ENCODE measurements at places on chromosomes 6 and 20.
A peak's percentile ranks its signal among the peaks of the same experiment; 100 is the strongest.

DNA sequence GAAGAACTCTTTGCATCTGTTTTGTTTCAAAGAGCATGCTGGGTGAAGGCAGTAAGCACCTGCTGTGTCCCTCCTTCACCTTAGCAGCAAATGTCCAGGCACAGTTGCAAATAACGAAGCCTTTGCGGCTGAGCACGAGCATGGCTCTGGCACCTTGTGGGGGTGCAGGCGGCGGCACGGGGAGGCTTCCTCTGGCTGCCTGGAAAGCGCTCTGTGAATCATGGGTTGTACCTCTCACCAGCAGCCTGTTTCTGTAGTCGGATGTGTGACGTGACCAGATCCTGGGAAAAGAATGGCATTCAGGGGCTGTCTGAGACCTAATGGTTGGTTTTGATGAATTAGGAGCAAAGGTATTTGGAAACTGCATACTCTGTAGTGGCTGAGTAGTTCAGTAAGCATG lies 144.8 kb downstream of the DTNBP1 start:
- DNase-seq = no peak

GRCh38 chr6:139732451-139732850 lies 358.0 kb upstream of the CITED2 start:
- no peak for DNase-seq

DNA sequence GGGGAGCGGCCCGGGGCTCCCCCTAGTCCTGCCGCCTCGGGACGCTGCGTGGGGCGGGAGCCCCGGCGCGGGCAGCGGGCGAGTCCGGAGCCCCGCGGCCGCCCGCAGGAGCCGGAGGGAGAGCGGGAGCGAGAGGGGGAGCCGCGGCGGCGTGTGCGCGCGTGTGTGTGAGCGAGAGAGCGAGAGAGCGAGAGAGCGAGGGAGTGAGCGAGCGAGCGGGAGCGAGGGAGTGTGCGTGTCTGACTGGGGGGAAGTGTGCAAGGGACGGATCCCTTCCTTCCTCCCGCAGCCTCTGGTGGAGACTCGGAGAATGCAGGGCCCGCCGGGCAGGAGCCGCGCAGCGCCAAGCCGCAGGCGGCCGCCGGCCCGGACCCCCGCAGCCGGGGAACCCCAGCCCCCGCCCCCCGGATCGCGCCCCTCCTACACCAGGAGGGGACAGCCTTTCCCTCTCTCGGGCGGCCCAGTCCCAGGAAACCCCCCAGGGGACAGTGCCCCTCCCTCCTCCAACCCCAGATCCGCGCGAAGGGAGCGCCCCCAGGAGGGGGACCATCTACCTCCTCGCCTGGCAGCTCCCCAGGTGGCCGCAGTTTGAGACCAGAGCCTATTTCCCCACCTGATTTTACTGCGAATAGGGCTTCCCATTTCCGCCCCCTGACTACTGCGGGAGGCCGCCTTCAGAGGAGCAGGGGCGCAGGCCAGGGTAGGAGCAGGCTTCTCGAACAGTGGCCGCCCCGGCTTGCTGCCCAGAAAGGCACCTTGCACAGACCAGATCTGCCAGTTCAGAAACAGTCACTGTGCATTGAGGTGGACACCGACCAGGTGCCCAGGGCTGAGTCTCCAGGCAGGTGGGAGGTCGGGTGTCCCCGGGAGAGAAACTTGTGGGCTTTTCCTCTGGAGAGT lies at the start of gene CDH22:
CDH22 (minus strand) TSS at position 241 of the 900 bp plus-strand sequence. CDS start 57,204 bp downstream, outside the sequence.
- DNase-seq = no peak

- no peak for DNase-seq
These were observed 1159.1 kb upstream of the CITED2 start for GRCh38 chr6:140533526-140533925.

DNA sequence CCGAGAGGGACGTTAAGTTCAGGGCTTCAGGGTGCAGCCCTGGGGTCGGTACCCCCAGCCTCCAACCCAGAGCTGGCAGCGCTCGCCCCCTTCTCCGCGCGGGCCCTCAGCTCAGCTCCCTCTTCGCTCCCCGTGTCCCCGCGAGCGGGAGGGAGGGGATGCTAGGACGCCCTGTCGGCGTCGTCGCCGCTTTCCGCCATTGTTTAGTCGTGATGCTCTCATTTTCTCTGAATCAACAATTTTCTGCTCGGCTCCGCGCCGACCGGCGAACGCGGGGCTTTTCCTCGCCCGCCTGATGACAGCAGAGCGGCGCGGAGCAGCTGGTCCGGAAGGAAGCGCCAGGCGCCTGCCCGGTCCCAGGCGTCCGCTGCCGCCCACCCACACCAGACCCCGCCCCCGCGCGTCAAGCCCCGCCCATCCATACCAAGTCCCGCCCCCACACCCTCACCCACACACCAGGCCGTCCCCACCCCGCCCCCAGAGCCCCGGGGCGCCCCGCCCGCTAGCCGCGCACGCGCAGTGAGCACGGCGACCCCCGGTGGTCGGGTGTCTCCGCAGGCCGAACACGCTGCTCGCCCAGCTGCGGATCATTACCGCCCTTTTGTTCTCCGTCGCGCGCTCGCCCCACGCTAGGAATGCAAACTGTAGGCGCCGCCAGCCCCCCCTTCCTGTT lies 50.1 kb upstream of the SLC32A1 start:
- peak; percentile 39 for DNase-seq

- no peak for DNase-seq
These were observed 66.7 kb downstream of the VEGFA start for GRCh38 chr6:43836507-43837240.

DNA sequence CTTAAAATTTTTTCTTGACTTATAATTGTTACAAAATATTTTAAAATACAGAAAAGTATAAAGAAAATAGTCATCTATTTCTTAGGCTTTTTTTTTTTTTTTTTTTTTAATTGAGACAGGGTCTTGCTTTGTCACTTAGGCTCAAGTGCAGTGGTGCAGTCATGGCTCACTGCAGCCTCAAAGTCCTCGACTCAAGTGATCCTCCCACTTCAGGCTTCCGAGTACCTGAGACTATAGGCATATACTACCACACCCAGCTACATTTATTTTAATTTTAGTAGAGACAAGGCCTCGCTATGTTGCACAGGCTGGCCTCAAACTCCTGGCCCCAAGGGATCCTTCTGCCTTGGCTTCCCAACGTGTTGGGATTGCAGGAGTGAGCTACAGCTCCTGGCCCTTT lies 5.3 kb upstream of the ACAT2 start:
- DNase-seq = no peak

DNA sequence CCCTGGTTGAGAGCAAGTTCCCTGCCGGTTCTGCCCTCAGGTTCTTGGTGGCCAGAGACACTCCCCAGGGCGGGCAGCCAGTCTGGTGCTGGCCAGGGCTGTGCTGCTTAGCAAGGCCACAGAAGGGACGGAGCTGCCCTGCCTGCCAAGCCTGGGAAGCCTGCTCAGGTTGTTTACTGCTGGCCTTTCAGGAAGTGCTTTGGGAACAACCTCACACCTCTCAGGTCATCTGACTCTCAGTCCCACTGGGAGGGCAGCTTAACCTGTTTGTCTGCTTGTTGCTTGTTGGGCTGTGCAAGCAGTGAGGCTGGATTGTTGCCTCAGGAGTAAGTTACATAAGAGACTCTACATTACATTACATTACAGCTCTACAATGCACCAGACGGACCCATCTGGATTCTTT lies 75.8 kb upstream of the AFDN start:
- DNase-seq = no peak

GRCh38 chr6:142907544-142907943 lies 37.4 kb downstream of the HIVEP2 start:
- DNase-seq = no peak

GRCh38 chr6:150256618-150257272 lies 112.1 kb upstream of the IYD start:
- no peak for DNase-seq

DNA sequence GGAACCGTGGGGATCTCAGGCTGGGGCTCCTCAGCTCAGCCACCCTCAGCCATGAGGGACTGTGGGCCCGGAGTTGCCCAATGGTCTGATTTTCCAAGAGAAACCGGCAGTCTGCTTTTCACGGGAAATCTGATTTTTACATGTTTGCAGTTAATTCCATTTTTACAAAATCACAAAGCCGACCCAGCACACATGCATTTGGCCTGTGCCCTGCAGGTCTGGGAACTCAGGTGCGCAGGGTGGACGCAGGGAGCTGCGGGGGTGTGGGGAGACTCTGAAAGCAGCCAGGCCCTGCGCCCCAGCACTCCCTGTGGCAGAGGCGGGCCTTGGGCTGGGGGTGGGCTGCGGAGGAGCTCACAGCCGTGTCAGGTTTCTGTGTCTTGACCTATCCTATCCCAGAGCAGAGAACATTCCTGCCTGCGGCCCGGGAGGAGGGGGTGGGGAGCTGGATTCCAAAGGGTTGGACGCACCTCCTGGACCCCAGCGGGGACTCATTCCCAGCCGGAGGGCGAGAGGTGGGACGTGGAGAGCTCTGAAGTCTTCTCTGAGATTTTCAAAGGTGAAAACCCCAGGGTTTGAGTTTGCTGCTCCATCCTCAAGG lies 60.6 kb downstream of the ADNP start:
- no peak for DNase-seq

GRCh38 chr6:52328303-52328662 lies 33.7 kb upstream of the PAQR8 start:
- DNase-seq = no peak

GRCh38 chr6:167589615-167589940 lies 237.1 kb upstream of the AFDN start:
- DNase-seq = no peak

DNA sequence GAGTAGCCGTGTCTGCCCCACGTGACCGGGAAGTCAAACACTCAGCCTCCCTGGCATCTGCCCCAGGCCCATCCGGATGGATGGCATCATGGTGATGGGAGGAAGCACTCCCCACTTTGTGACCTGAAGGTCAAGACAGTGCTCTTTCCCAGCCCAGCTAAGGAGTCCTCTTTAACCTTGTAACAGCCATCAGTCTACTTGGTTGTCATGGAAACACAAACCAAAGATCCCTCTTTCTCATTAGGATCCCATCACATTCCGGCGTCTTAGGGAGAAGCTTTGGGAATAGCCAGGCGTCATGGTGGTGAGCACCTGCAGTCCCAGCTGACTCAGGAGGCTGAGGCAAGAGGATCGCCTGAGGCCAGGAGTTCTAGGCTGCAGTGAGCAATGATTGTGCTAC lies 90.9 kb upstream of the FOXC1 start:
- DNase-seq = no peak

GRCh38 chr6:137749696-137750211 lies 117.3 kb upstream of the TNFAIP3 start:
- DNase-seq = no peak

DNA sequence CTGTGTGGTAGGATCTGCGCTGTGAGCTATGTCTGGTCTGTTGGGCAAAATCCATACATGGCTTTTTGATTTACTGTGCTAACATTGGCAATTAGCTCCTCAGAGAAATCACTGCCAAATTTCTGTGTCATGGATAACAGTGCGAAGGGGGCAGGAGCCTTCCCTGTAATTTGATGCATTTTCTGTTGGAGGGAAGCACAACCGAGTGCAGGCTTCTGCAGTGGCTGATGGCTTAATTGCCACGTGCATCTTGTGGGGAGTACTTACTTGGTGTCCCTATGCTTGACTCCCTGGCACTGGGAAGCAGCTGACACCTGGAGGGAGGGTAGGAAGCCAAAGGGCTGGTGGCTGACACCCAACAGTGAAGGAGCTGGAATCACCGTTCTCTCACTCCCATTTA lies 99.3 kb upstream of the PROKR2 start:
- DNase-seq = no peak

DNA sequence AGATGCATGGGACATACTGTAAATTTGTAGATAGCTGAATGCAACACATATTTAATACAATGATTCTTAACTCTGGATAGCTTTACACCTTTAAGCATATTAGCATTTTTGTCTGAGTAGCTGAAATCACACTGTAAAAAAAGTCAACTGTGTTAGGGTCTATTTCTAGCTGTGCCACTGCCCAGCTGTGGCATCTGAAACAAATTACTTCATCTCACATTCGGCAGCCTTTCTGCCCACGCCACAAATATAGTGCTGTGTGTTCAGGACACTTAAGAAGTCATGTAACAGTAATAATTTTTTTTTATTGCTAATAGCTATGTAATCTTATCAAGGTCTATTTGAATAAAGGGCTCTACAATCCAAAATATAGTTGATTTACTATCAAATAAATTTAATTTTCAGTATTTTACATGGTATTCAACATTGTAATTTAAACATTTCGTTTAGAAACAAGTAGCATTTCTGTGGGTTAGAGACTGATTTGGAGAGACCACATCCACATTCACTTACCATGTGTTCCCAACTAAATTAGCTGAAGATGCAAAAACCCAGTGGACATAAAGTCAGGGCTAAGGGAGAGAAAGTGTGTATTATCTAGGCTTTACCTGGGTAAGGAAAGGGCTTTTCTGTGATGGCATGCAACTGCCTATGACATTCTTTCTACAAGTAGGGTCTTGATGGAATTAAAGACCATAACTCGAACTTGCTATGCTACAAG lies 276.7 kb downstream of the PLCB1 start:
- no peak for DNase-seq

- no peak for DNase-seq
These were observed 4.8 kb upstream of the MRPS10 start for GRCh38 chr6:42222448-42222847.

DNA sequence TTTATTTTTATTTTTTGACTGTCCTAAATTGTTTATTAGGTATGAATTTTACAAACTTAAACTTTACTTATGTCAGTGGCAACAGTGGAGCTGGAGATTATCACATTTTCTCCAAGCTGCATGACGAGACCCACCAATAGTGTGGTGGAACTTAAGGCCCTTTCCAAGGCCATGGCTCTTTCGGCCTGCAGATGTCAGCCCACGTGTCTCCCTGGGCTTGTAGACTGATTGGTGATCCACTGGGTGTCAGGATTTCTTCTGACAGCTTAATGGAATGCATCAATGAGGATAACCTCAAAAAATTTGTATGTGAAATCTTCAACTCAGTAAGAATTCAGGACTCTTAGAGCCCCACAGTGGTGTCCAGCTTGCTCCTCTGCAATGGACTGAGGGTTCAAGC lies 32.3 kb upstream of the OVOL2 start:
- DNase-seq = no peak

DNA sequence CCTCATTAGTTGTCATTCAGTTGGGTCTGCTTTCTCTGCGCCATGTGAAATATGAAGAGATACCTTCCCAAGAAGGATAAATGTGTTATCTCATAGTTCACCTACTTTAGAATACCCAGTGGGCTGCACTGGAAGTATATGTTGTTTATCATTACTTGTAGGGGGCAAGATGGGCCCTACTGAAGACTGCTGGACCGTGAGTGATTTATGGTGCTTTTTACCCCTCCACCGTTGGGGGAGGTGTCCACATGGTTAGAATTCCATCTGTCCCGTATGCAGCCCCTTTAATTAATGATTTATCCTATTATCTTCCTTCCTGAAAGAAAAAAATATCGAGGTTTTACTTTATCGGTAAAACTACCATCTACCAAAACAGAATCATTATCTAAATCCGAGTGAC lies 97.0 kb downstream of the TSHZ2 start:
- no peak for DNase-seq

GRCh38 chr20:19552221-19553180 lies 205.6 kb upstream of the RIN2 start:
- DNase-seq = no peak

DNA sequence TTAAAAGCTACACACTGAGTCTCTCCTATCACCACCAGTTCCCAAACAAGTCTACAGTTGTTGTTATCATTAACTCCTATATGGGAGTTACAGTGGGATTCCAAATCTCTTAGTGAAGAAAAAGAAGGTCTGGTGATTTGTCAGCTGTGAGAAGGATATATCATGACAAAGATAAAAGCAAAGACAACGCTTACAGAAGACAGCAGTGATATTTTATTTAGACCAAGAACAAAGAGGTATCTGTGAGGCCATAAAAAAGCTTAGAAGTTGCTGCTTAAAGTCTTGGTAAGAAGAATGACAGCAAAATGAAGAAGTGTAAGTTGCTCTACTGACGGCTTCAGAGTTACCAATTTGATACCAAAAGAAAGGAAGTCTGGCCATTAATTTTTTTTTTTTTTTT lies 47.2 kb downstream of the CHD6 start:
- no peak for DNase-seq

GRCh38 chr6:24872779-24873178 lies 63.0 kb downstream of the RIPOR2 start:
- no peak for DNase-seq
